Left renal pelvis (tissue), 4 donors: ENCODE measurements at places on chromosomes 1 and 21. TPM values are rescaled to one million over a fixed set of nuclear protein-coding genes. Genes with fewer than 3 reads are reported as not detected.

GRCh38 chr1:177209357-177209756 lies 38.6 kb downstream of the BRINP2 start:
- no peak for DNase-seq

- no peak for DNase-seq
Observed at GRCh38 chr1:11602424-11602823, 51.8 kb downstream of the FBXO2 start.

DNA sequence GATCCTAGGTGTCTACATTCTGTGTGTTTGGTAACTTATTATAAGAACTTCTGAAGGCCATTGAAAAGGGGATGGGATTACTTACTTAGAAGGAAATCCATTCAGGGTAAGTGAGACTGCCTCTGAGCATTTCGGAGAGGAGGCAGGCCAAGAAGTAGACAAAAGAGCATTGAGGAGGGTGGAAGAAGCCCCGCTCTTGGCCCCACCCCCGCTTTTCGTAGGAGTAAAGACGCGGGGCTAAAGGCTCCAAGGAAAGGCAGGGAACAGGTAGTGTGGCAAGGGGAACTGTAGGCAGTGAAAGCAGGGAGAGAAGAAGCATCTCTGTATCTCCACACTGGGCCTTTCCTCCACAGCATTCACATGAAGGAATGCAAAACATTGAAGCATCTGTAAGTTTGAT lies 51.8 kb upstream of the GRIK1 start:
- no peak for DNase-seq

- no peak for DNase-seq
Observed at GRCh38 chr1:241533326-241534115, 1.3 kb downstream of the KMO start.

DNA sequence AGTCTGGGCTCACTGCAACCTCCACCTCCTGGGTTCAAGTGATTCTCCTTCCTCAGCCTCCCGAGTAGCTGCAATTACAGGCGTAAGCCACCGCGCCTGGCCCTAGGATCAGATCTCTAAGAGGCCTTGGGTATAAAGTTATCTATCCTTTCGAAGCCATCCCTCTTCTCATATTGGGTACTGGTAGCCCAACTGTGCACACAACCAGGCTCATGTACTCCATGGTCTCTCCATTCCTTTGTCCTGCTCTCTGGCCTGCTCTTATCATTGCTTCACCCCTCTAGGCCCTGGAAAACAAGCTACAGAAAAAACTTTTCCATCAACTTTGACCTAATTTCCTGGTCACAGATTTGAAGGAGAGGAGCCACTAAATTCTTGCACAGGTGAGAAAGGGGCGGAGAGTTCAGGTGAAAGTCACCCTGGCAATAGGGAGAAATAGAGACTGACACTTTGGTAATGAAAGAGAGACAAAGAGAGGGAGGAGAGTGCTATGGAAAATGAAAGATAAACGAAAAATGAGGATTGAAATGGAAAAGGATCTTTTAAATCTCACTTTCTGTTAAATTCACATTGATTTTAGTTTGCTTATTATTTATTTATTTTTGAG lies 6.0 kb downstream of the TXNIP start:
- no peak for DNase-seq

DNA sequence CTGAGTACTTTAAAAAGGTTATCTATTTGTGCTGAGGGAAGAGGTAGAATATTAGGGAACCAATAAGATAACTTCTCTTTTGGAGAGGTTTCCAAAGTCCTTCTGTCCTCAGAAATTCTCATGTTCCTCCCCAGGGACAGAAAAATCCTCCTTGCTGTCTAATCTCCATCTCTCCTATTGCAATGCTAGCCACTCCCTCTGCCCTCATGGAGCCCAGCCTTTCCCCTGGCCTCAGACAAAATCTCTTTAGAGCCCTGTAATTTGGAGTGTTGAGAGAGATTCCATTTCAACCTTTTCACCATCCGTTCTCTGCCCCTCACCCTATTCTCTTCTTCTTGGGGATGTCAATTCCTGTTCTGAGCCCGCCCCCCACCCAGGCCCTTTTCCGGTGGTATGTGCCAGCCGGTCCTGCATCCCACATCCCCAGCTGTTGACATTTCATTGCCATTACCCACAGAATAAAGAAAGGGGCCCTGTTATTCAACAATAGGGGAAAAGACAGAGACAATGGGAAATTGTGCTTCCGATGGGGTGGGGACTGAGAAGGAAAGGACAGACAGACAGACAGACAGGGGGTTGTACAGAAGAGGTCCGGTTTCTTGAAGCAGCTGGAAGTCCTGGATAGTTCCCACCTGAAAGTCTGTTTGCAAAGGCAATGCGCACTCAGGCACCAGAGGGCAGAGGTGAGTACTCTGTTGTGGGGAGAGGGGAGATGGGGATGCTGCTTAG lies at the start of gene HAPLN2:
TSS of gene HAPLN2 (plus strand) at position 563 of the 729 bp plus-strand sequence. CDS start 4,076 bp downstream, outside the sequence.
- no peak for DNase-seq

DNA sequence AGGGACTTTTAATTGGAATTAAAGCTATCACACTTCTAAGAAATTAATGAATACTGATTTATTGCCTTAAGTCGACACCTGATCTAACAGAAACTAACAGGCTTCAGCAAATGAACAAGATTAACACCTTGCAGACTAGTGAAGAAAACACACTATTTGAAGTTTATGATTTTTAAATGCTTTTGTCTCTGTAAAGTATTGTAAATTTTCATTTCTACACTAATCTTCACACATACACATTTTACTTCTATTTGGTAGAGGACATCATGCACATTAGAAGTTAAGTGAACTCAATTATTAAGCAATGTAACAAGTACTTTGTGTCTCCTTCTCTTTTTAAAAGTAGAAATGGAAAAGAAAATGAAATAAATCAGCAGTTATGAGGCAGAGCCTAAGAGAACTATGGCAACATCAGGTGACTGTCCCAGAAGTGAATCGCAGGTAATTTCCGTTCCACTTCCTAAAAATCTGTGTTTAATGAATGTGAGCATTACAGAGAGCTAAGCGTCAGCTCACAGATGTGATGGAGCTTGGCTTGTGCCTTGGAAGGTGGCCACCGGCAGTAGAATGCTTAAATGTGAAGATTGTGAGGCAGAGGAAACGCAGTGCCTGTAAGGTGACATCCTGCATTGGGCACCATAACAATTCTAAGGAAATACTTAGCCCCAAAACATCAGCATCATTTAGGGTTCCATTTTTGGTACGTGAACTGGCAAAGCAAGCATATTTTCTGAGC lies 1.2 kb downstream of the PRMT2 start:
- no peak for DNase-seq

DNA sequence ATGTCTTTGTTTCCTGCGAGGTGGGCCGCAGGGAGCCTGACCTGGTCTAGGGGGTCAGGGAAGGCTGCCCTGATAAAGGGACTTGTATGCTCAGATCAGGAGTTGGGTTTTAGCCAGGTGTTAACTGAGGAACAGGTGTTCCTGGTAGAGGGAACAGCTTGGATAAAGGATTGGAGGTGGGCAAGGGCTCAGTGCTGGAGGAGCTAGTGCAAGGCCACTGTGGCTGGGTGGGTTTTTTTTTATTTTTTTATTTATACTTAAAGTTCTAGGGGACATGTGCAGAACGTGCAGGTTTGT lies 31.1 kb downstream of the A3GALT2 start:
- no peak for DNase-seq

DNA sequence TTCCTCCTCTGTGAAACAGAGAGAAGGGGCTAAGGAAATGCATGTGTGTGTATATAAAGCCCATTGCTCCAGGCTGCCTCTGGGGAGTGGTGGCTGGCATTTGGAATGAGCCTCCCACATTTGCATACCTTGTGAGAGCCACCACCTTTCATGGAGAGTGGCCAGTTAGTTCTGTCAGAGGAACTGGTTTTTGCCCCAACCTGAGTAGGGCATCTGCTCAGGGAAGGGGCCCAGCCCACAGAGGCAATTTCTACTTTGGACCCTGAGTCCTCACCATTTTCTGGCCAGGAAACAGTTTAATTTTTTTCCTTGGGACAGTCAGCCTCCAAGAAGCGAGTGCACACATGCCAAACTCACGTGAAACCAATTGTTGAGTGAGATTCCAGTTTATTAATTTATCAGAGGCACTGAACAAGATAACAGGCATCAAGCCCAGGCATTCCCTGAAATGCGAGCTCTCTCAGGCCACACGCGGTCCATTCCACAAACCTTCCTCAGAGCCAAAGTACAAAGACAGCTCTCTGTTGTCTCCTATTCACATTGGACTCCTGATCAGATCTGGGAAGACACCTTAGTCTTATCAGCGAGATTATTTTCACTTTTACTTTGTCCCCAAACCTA lies 1.0 kb upstream of the SLC6A9 start:
- no peak for DNase-seq

GRCh38 chr21:33916200-33916567 lies 580 bp upstream of the ATP5PO start:
- no peak for DNase-seq

- no peak for DNase-seq
Observed at GRCh38 chr21:15943009-15943666, 213.4 kb downstream of the USP25 start.

- DNase-seq, result no peak
Observed at GRCh38 chr1:234879147-234880080, 249.2 kb downstream of the TOMM20 start.

- no peak for DNase-seq
Observed at GRCh38 chr1:93904228-93904627, 5.0 kb downstream of the GCLM start.

- DNase-seq, result no peak
Observed at GRCh38 chr1:111801071-111801850, 45.6 kb downstream of the DDX20 start.

DNA sequence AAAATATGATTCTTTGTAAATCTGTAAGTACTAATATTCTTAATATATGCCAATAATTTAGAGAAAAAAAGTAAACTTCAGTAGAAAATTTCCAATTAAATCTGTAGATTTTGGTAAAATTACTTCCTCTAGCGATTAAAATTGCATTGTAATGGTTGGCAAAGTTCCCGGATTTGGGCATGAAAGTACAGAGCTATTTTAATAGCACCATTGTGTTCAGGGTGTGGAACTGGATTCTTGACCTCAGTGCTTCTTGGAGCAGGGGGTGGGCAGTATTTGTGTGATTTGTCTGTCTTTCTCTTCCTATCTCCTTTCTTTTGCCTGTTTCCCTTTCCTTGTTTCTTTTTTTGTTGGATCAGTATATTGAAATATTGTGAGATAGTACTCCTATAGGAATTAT lies 72.1 kb downstream of the DNM3 start:
- no peak for DNase-seq

GRCh38 chr21:37862536-37862935 lies 53.7 kb downstream of the KCNJ6 start:
- DNase-seq, result no peak

- DNase-seq, result no peak
Observed at GRCh38 chr1:80218112-80218511, 1211.6 kb upstream of the ADGRL4 start.

GRCh38 chr1:96238426-96238825 lies 483.2 kb upstream of the PTBP2 start:
- DNase-seq, result no peak

- no peak for DNase-seq
Observed at GRCh38 chr1:72892461-72892860, 610.1 kb upstream of the NEGR1 start.

DNA sequence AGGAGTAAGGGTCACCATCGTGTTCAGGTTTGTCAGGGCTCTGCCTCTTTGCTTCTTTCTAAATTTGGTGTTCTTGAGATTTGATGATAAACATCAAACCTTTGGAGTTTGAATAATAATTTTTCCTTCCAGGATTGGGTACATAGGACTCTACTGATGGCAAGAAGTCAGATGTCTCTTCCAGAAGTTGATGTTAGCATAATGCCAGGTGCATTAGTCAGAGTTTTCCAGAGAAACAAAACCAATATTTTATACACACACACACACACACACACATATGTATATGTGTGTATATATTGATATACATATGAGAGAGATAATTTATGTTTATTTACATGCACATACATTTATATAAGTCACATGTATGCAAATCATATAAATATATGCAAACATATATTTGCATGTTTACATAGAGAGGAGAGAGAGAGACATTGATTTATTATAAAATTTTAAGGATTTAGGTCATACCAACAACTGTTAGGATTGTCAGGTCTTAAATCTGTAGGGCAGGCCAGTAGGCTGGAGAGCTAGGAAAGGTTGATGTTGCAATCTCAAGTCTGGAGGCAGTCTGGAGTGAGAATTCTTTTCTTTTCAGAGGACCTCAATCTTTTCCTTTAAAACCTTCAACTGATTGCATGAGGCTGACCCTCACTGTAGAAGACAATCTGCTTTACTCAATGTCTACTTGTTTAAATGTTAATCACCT lies 199.2 kb downstream of the HLX start:
- no peak for DNase-seq

Gene GIPC2
- polyA plus RNA-seq, result 18.7 TPM

Gene TAS1R1
- polyA plus RNA-seq, result 0.06 TPM

Gene ANP32E
- polyA plus RNA-seq, result 101 TPM

Gene VAV3
- 135 TPM for polyA plus RNA-seq

Gene S100A7
- polyA plus RNA-seq, result not detected

Gene KCNC4
- 5.5 TPM for polyA plus RNA-seq

Gene NR5A2
- 1.9 TPM for polyA plus RNA-seq

Gene PPIAL4G
- 0.09 TPM for polyA plus RNA-seq

Gene HAPLN2
- polyA plus RNA-seq, result 0.18 TPM

Gene UTS2
- polyA plus RNA-seq, result not detected
